Common myeloid progenitor, CD34-positive (primary cell): ENCODE measurements at places on chromosomes 3 and 15.

DNA sequence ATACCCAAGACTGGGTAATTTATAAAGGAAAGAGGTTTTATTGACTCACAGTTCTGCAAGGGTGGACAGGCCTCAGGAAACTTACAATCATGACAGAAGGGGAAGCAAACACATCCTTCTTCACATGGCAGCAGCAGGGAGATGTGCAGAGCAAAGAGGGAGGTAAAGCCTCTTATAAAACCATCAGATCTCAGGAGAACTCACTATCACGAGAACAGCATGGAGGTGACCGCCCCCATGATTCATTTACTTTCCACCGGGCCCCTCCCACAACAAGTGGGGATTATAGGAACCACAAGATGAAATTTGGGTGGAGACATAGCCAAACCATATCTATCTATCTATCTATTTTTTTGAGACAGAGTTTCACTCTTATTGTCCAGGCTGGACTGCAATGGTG lies 5.4 kb downstream of the GDPGP1 start:
- peaks cover 30% of the 10 kb centered on the region for H3K36me3 ChIP-seq
- no peak for DNase-seq
- peaks cover 3% of the 10 kb centered on the region for H3K4me1 ChIP-seq
- no peak overlapping the region for H3K4me3 ChIP-seq
- H3K27me3 ChIP-seq = no peaks in the 10 kb centered on the region
- H3K27ac ChIP-seq = no peak overlapping the region

DNA sequence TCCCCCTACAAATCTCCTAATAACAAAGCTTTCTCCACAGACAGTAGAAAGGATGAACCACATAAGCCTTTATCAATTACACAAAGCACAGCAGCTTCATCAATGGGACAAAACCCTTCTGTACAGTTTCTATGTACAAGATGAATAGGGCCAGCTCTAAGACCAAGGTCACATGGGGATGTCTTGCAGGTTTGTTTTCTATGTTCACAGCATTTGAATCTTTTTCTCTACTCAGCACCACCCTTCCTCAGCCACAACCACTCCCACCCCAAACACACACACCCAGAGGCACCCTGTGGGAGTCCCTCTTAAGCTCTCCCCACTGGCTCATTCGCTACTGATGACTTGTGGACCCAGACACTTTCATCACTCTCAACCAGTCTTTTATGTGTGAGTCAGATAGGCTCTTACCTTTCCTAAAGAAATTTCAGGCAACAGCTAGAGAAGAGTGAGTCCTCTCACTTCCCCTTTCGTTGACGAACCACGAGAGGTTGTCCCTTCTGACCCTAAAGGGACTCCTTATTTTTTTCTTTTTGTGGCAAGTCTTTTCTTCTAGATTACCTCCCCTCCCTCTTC lies 57.9 kb downstream of the ARHGAP31 start:
- no peaks in the 10 kb centered on the region for H3K36me3 ChIP-seq
- H3K4me3 ChIP-seq = no peak overlapping the region
- H3K4me1 ChIP-seq = peaks cover 28% of the 10 kb centered on the region
- H3K27me3 ChIP-seq = no peaks in the 10 kb centered on the region

- no peaks in the 10 kb centered on the region for H3K36me3 ChIP-seq
- H3K27ac ChIP-seq = no peak overlapping the region
- no peak for DNase-seq
Measured at GRCh38 chr3:41276191-41276590, 76.9 kb downstream of the CTNNB1 start.

- no peak for DNase-seq
- no peak overlapping the region for H3K27ac ChIP-seq
- H3K36me3 ChIP-seq = peaks cover 33% of the 10 kb centered on the region
- no peaks in the 10 kb centered on the region for H3K27me3 ChIP-seq
- no peak overlapping the region for H3K4me3 ChIP-seq
Measured at GRCh38 chr3:4719046-4719501, 225.9 kb downstream of the ITPR1 start.

DNA sequence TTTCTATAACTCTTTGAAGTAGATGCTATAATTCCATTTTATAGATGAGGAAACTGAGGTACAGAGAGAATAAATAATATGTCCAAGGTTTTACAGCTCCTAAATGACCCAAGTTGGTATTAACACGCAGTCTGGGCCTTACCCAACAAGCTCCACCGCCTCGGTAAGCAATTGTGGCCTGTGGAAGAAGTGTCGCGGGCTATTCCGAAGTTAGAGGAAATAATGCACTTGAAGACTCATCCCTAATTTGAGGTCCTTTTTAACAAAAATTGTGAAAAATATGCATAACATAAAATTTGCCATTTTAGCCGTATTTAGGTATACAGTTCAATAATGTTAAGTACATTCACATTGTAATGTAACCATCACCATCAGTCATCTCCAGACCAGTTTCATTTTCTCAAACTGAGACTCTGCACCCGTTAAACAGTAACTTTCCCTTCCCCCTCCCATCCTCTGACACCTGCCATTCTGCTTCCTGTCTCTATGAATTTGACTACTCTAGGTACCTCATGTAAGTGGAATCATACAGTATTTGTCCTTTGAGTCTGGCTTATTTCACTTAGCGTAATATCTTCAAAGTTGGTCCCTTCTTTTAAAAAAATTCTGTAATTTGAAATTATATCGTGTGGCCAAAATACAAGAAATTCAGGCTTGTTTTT lies 18.2 kb downstream of the IDH3A start:
- no peak overlapping the region for H3K4me3 ChIP-seq
- H3K36me3 ChIP-seq = peaks cover 2% of the 10 kb centered on the region
- peak; percentile 50 for DNase-seq

GRCh38 chr15:54033869-54034458 lies 55.7 kb downstream of the UNC13C start:
- no peaks in the 10 kb centered on the region for H3K4me1 ChIP-seq
- no peaks in the 10 kb centered on the region for H3K36me3 ChIP-seq
- H3K4me3 ChIP-seq = no peak overlapping the region
- DNase-seq = no peak
- no peaks in the 10 kb centered on the region for H3K27me3 ChIP-seq

- H3K27ac ChIP-seq = no peak overlapping the region
- H3K4me1 ChIP-seq = no peaks in the 10 kb centered on the region
- H3K27me3 ChIP-seq = no peaks in the 10 kb centered on the region
- H3K4me3 ChIP-seq = no peak overlapping the region
- no peak for DNase-seq
Measured at GRCh38 chr3:178802259-178802658, 266.0 kb downstream of the KCNMB2 start.

- H3K36me3 ChIP-seq = no peaks in the 10 kb centered on the region
- peaks cover 11% of the 10 kb centered on the region for H3K27me3 ChIP-seq
- no peak for DNase-seq
- H3K4me1 ChIP-seq = peaks cover 51% of the 10 kb centered on the region
Measured at GRCh38 chr15:74311734-74312444, 55.6 kb downstream of the CYP11A1 start.

- no peak overlapping the region for H3K27ac ChIP-seq
- no peak for DNase-seq
Measured at GRCh38 chr15:47513471-47513870, 203.8 kb upstream of the SEMA6D start.

DNA sequence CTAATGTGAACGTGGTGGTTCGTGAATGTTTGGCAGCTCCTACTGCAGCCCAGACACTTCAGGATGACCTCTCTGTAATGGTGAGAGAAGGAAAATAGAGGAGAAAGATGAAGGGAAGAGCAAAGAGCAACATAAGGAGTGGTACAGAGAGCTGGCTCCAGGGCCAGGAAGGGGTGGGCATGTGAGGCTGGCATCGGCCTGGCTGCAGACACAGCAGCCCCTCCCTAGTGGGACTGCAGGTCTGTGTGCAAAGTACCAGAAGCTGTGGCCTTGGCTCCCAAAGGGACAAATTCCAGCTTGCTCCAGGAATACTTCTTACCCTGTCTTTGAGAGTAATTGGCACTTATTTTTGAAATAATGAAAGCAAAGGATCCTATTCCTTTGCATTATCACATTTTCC lies 10.0 kb downstream of the FSTL1 start:
- H3K27ac ChIP-seq = no peak overlapping the region
- no peaks in the 10 kb centered on the region for H3K4me1 ChIP-seq
- no peaks in the 10 kb centered on the region for H3K27me3 ChIP-seq
- DNase-seq = no peak
- no peaks in the 10 kb centered on the region for H3K36me3 ChIP-seq

DNA sequence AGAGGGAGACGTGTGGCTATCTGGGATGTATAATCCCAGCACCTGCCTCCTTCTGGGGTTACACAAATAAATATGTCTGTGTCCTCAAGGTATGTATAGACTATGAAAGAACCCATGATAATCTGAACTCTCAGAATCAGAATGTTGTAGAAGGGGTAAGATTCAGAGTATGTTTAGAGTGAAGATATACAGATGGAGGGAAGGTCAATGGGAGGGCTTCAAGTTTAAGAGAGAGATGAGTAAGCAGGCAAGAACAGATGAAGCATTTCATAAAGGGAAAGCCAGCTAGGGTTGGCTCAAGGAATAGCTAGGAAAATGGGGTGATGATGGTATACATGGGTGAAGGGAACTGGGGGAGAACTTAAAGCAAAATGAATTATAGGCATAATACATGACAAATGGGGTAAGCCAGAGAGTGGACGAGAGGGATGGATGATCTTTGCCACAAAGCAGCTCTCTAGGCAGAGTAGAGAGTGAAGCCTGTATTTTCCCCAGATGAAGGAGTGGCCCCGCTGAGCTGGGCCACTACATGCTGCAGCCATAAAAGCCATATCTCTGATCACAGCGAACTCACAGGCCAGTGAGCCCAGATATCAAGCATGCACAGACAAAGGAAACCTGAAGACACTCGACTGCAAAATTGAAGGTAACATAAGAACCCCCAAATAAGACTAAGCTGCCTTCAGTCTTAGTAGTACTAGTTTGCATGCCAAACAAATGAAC lies 15.9 kb upstream of the ZBTB38 start:
- no peaks in the 10 kb centered on the region for H3K36me3 ChIP-seq
- H3K27ac ChIP-seq = no peak overlapping the region
- no peak overlapping the region for H3K4me3 ChIP-seq

- H3K27ac ChIP-seq = peak overlapping the region; percentile 99
- peak overlapping the region; percentile 99 for H3K4me3 ChIP-seq
- DNase-seq = peak; percentile 52
- H3K36me3 ChIP-seq = peaks cover 2% of the 10 kb centered on the region
- no peaks in the 10 kb centered on the region for H3K27me3 ChIP-seq
- H3K4me1 ChIP-seq = peaks cover 6% of the 10 kb centered on the region
Measured at GRCh38 chr15:44427756-44428724, 611 bp downstream of the CTDSPL2 start.

DNA sequence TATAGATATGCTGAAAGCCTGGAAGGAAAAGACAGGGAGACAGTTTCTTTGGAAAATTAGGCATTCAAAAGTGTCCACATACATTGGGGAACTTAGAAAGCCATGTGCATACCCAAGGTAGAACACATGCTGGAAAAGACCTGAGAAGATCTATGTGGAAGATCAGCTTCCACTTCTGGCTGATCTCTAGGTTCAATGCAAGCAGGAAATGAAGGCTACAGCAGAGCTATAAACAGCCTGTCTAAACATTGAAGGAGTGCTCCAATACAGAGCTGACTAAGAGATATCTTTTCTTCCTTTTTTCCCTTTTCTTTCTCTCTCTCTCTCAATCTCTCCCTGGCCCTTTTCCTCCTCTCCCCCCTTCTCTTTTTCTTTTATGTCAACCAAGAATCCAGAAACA lies 73.6 kb upstream of the TCF12 start:
- no peak overlapping the region for H3K4me3 ChIP-seq
- H3K36me3 ChIP-seq = peaks cover 6% of the 10 kb centered on the region
- no peaks in the 10 kb centered on the region for H3K27me3 ChIP-seq
- H3K27ac ChIP-seq = no peak overlapping the region

- H3K36me3 ChIP-seq = no peaks in the 10 kb centered on the region
- no peak for DNase-seq
- no peak overlapping the region for H3K4me3 ChIP-seq
- no peak overlapping the region for H3K27ac ChIP-seq
Measured at GRCh38 chr3:122982216-122983185, 45.1 kb downstream of the SEMA5B start.

GRCh38 chr3:182912474-182912873 lies 67.9 kb downstream of the DCUN1D1 start:
- H3K27me3 ChIP-seq = no peaks in the 10 kb centered on the region
- no peak for DNase-seq
- H3K4me3 ChIP-seq = no peak overlapping the region
- peaks cover 3% of the 10 kb centered on the region for H3K36me3 ChIP-seq

DNA sequence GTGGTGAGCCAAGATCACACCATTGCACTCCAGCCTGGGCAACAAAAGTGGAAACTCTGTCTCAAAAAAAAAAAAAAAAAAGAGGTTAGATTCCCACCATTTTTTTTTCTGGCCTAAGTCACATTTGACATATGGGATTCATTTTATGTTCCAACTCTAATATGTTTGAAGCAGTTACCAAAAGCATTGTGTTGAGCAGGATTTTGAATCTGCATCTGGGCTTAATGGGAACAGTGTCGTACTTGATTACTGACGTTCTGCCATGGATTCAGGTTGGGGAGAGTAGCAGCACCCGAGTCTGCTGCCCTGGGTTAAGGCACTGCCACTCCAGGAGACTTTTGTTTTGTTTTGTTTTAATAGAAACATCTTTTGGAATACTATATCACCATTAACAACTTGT lies 348.7 kb upstream of the TBL1XR1 start:
- H3K4me3 ChIP-seq = no peak overlapping the region
- peaks cover 3% of the 10 kb centered on the region for H3K4me1 ChIP-seq
- DNase-seq = no peak
- no peak overlapping the region for H3K27ac ChIP-seq

DNA sequence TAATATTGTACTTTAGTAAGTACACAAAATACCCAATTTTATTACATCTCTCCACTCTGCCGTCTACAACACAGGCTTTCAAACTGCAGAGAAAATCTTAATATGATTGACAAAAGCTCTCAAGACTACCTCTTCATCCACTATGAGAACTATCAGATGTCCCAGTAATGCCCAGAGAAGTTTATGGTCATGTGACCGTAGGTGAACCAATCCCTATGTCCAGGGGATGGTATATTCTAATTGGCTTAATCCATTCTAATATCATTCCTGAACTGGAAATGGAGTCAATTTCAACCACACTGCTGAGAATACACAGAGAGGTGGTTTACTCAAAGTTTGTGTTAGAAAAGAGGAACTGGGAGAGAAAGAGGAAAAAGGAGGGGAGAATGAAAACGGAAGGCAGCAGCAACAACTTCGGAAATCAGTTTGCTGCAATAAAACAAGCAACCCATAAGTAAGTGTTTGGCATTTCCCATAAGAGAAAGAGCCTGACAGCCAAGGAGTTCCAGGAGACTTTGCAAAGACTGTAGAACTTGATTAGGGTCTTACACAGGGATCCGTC lies 7.3 kb downstream of the SST start:
- no peak for DNase-seq
- H3K36me3 ChIP-seq = no peaks in the 10 kb centered on the region
- H3K27ac ChIP-seq = no peak overlapping the region
- no peaks in the 10 kb centered on the region for H3K4me1 ChIP-seq

GRCh38 chr3:109679664-109680063 lies 342.3 kb upstream of the DPPA4 start:
- no peak for DNase-seq
- H3K36me3 ChIP-seq = no peaks in the 10 kb centered on the region
- H3K27ac ChIP-seq = no peak overlapping the region
- no peak overlapping the region for H3K4me3 ChIP-seq
- no peaks in the 10 kb centered on the region for H3K27me3 ChIP-seq
- H3K4me1 ChIP-seq = no peaks in the 10 kb centered on the region
